GM04503 (cell line): ENCODE measurements at places on chromosomes 4 and X.

DNA sequence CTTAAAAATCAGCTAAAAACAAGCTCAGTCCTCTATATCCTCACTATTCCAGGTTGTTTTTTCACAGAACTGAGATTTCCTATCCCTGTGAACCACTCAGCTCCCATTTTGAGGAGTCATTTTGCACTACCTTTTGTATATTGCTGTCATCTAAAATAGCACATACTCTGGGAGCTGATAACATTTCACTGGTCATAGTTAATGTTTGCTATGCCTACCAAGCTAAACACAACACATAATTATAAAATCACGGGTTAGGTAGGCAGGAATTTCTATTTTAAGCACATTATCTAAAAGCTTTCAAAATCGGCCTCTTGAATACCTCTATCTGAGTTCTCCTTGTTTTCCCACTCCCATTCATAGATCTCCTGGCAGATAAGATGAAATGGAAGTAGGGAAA, 882.0 kb upstream of the INTU start:
- no peak for DNase-seq

GRCh38 chr4:152304220-152304619, 231.7 kb downstream of the FBXW7 start:
- DNase-seq = no peak

GRCh38 chr4:32243926-32244325, 1523.8 kb downstream of the PCDH7 start:
- no peak for DNase-seq

DNA sequence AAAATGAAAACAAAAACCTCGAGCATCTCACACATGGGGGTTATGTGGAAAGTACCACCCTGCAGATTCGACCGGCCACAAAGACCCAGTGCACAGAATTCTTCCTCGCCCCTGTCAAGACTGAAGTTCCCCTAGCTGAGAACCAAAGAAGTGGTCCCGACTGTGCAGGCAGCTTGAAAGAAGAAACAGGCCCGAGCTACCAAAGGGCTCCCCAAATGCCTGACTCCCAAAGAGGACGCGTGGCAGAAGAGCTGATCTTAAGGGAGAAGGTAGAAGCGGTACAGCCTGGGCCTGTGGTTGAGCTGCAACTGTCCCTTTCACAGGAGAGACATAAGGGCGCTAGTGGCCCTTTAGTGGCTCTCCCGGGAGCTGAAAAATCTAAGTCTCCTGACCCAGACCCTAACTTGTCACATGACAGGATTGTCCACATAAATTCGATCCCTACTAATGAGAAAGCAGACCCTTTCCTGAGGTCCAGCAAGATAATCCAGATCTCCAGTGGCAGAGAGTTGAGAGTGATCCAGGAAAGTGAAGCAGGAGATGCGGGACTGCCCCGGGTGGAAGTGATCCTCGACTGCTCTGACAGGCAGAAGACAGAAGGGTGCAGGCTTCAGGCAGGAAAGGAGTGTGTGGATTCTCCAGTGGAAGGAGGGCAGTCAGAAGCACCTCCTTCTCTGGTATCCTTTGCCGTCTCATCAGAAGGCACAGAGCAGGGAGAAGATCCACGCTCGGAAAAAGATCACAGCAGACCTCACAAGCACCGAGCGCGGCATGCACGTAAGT, 108.8 kb upstream of the MYOZ2 start:
- peak; percentile 57 for DNase-seq

DNA sequence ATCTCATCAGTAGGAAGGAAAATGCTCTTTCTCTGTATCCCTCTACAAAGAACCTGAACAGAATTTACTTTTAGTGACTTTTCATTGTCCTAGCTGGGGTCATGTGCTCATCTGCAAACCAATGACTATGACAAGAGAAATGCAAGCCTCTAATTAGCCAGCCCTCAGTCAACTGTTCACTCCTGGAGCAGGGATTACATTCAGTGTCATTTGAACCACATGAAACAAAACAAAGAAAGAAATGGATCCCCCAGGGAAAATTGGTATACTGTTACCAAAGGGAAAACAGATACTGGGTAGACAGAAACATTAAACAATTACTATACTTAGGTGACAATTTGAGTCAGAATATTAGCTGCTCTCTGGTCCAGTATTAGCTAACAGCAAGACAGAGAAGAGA, 173.6 kb downstream of the RCHY1 start:
- no peak for DNase-seq

DNA sequence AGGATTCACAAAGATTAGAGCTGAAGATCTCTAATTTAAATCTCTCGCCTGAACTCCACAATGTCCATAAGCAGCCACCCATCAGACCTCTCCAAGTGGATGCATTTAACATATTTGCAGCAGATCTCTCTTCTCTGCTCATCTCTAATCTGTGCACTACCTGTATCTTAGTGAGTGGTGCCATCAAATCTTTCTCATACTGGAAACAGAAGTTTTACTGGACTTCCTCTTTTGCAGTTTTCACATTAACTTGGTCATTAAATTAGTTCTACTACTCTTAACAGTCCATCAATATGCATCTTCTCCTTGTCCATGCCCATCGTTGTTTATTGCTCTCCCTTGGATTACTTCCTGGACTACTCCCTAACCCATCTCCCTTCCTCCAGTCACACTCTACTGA, 488.5 kb downstream of the IL15 start:
- no peak for DNase-seq

- no peak for DNase-seq
These were observed 167.0 kb downstream of the TBCK start for GRCh38 chr4:106149026-106149425.

DNA sequence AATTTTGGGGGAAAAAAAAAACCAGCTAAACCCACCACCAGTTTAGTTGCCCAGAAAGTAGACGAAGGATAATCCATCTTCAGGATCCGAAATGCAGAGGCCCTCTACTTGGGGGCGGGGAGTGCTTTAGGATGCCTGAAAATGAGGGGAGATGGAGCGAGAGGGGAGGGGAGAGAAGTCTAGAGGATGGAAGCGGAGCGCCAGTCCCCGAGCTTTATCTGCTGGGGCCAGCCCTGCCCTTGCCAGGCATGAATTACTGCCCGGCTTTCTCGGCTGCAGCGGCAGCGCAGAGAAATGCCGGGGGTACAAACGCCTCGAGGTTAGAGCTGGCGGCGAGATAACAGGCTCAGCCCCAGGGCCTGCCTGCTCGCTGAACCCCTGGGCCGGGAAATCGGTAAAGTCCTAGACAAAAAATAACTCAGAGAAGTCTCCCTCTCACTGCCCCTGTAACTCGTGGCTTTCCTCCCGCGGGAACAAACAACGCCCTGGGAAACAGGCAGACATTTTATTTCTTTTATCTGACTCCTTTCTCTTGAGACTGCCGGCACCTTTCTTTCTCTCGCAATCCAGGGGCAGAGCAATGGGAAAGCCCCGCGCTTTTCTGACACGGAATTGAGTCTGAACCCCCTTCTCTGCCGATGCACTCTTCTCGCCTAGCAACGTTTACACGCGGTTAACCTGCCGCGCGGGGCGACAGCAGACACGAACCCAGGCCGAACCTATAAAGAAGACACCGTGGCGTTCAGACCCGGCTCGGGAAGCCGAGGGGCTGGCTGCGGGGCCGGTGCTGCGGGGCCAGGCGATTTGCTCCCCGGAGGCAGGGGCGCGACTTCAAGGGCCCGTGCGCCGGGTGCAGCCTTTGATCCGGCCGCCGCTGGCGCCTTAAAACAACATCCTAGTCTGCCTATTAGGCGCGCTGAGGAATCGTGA, 3.1 kb upstream of the MSX1 start:
- no peak for DNase-seq

DNA sequence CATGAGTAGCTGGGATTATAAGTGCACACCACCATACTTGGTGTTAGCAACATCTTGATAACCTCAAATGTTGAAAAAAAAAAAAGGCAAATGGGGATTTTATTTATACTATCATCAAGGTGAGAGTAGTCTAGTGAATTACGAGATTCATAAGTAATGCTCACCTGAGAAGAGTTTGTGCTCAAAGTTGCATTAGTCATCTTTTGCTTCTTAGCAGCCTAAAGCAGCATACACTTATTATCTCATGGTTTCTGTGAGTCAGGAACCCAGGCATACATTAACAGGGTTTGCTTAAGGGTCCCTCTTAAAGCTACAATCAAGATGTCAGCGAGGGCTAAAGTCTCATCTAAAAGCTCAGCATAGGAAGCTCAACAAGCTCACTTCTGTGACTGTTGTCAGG, 8.2 kb upstream of the EXOSC9 start:
- DNase-seq = no peak

DNA sequence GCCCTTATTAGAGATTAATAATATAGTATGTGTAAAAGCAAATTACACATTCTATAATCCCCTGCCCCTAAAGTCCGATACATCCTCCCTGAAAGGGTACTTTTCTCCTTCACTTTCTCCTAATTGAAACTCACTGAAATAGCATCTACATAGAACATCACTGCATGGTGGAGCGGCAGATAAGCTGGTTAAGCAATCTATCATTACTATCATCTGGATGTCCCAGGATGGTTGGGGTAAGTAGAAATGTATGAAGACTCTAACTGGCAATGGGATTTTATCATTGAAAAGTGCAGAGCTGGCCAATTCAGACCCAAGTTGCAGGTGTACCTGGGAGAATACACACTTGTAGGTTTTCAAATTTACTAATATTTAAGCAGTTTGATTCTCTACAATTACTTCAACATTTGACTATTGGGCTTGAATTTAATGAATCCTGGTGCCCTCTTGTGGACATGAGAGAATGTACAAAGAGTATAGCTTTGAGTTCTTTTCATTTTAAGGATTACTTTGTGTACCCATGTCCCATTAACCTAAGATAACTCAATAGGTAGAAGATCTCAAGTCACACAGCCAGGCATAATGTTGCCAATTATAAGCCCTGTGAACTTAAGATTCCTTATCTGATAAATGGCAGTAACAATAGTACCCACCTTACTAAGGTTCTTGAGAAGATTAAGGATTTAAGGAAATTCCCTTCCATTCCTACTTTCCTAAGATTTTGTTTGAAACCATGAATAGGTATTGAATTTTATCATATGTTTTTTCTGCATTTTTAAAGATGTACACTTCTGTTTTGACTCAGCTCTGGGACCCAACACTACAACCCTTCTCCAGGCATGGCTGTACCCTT, 69.8 kb downstream of the SHROOM3 start:
- no peak for DNase-seq
